H4 (cell line): ENCODE measurements at places on chromosomes 13 and 19.
A peak's percentile ranks its signal among the peaks of the same experiment; 100 is the strongest.

GRCh38 chr19:33392341-33393285 is 19.1 kb downstream of the CEBPG start:
- no peak for DNase-seq

GRCh38 chr13:26964278-26965250 is 204.0 kb upstream of the GPR12 start:
- peak; percentile 56 for DNase-seq

DNA sequence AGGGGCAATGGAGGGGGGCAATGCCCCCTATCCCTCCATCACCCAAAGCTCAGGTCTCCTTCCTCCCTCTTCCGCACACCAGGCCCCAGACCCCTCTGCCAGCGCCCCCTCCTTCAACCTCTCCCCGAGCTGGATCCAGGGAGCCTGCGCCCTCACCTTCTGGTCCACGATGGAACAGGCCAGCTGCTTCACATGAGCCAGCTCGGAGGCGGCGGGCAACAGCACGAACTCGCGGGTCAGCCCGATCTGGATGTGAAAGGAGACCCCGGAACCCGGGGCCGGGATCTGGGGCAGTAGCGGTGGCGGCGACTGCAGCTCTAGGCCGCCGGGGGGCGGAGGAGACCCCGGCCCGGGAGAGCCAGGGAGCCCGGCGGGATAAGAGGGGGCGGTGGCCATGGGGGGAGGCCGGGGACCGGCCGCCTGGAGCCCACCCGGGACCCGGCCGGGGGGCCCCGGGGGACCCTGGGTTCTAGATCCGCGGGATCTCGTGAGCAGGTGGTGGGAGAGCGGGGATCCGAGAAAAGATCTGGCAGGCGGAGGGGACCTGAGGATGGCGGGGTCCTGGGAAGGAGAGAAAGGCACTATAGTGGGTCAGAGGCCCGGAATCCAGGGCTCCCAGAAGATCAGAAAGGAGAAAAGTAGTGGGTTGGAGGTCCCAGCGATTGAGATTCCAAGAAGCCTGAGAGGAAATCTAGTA is 791 bp downstream of the PRKD2 start:
- no peak for DNase-seq

DNA sequence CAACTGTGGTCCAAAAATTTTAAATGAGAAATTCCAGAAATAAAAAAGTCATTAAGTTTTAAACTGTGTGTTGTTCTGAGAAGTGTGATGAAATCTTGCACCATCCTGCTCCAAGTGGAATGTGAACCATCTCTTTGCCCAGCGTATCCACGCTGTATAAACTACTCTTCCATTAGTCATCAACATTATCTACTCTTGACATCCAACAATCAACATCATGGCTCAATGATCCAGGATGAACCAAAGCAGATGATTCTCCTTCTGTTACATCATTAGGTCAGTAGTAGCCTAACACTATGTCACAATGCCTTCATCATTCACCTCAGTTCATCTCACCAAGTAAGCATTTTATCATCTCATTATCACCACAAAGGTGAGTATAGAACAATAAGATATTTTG is 55.3 kb downstream of the SUCLA2 start:
- no peak for DNase-seq

GRCh38 chr13:21573920-21574712 is 29.9 kb downstream of the MICU2 start:
- no peak for DNase-seq

GRCh38 chr19:16625163-16625958 is 2.6 kb downstream of the MED26 start:
- DNase-seq: no peak

DNA sequence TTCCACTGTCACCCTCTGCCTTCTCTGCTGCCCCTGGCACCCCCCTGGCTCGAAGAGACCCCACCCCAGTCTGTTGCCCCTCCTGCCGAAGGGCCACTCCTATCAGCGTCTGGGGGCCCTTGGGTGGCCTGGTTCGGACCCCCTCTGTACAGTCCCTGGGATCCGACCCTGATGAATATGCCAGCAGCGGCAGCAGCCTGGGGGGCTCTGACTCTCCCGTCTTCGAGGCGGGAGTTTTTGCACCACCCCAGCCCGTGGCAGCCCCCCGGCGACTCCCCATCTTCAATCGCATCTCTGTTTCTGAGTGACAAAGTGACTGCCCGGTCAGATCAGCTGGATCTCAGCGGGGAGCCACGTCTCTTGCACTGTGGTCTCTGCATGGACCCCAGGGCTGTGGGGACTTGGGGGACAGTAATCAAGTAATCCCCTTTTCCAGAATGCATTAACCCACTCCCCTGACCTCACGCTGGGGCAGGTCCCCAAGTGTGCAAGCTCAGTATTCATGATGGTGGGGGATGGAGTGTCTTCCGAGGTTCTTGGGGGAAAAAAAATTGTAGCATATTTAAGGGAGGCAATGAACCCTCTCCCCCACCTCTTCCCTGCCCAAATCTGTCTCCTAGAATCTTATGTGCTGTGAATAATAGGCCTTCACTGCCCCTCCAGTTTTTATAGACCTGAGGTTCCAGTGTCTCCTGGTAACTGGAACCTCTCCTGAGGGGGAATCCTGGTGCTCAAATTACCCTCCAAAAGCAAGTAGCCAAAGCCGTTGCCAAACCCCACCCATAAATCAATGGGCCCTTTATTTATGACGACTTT is 2.0 kb downstream of the ZFP36 start:
- DNase-seq: no peak

GRCh38 chr13:38900188-38900587 is 90.4 kb downstream of the STOML3 start:
- DNase-seq: no peak

GRCh38 chr13:51330791-51331190 is 8.7 kb upstream of the SERPINE3 start:
- DNase-seq: peak; percentile 79

GRCh38 chr13:33445476-33445875 is 159.9 kb upstream of the STARD13 start:
- DNase-seq: no peak

DNA sequence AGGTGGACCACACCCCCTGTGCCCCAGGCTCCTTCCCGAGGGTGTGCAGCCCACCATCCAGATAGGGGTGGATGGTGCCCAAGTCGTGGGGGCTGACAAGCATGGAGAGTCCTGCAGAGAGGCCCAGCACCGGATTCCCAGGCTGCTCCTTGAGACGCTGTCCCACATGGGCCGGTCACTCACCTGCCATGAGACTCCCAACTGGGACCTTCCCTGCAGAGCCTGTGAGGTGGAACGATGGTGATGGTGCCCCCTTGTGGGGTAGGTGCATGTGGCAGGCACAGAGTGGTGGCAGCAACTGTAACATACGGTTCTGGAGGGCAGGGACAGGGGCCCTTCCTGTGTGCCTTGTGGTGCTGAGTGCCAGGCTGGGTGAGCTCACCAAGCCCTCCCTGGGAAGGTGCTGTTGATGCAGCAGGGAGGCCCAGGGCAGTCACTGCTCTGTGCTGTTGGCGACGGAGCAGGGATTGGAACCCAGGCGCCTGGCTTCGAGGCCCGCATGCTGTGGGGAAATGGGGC is 33.1 kb downstream of the PPP1R37 start:
- peak; percentile 27 for DNase-seq

- no peak for DNase-seq
These were observed 43.4 kb upstream of the MEDAG start for GRCh38 chr13:30862707-30863106.

- DNase-seq: no peak
These were observed 9.2 kb downstream of the JOSD2 start for GRCh38 chr19:50501568-50502475.

GRCh38 chr13:80239571-80240255 is 101.2 kb downstream of the SPRY2 start:
- DNase-seq: no peak

GRCh38 chr19:50889638-50890037 is 16.4 kb downstream of the KLK2 start:
- DNase-seq: no peak

- no peak for DNase-seq
These were observed 215.1 kb upstream of the MIR17HG start for GRCh38 chr13:91132381-91132780.

DNA sequence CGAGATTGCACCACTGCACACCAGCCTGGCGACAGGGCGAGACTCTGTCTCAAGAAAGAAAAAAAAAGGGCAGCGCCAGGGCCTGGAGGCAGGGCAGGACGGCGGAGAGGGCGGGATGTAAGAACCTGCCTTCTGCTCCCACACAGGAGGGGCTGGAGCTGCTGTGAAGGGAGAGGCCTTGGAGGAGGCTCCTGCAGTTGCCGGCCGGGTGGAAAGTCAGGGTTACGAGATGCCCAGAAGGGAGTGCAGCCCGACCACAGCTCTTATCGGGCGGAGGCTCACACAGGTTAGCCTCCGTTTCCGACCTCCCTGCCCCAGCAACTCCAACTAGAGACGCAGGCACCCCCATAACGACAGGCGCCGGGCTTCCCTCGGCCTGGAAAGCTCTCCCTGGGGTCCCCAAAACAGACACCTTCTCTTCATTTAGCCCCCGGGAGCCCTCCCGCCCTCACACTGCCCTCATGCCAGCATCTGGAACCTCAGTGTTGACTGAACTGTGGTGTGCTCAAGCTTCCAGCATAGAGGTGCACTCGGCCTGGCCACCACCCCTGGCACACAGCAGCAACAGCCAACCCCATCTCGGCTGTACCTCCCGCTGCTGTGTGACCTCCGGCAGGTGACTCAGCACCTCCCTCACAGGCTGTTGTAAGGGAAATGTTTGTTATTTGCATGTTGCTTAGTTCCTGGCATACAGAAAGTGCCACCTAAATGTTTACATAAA is 1.4 kb downstream of the PLPP2 start:
- DNase-seq: peak; percentile 81

- DNase-seq: no peak
These were observed 45.1 kb downstream of the MCF2L start for GRCh38 chr13:113013878-113014751.

GRCh38 chr13:99983499-99984401 is 2.2 kb downstream of the ZIC2 start:
- DNase-seq: no peak

GRCh38 chr13:53064731-53065130 is 36.1 kb downstream of the OLFM4 start:
- DNase-seq: no peak

- DNase-seq: no peak
These were observed 9.8 kb downstream of the GJA3 start for GRCh38 chr13:20151016-20151415.

DNA sequence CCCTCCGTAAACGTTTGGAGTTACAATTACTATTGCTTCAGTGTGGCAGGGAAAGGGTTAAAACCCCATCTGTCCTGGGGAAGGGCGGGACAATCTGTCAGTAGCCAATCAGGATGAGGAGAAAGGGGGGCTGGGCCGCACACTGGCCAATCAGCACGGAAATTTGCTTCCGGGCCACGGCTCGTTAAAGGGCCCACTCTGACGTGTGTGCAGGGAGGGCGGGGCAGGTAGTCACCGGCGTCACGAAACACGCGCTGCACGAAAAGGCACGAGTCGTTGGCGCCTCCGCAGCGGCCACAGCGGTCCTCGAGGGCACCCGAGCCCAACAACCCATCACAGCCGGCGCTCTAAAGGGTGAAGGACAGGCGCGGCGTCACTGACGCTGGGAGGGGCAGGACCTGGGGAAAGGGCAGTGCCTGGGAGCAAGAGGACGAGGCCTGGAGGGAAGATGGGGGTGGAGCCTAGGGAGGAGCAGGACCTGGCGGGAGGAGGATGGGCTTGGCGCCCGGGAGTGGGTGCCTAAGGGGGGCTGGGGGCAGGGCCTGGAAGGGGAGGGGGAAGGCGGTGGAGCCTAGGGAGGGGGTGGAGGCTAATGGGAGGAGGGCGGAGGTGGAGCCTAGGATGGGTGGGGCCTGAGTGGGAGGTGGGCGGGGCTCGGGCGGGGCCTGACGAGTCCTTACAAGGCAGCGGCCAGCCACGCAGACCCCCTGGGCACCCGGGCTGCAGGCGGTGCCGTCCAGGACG is 4.9 kb downstream of the ADAMTSL5 start:
- peak; percentile 72 for DNase-seq

DNA sequence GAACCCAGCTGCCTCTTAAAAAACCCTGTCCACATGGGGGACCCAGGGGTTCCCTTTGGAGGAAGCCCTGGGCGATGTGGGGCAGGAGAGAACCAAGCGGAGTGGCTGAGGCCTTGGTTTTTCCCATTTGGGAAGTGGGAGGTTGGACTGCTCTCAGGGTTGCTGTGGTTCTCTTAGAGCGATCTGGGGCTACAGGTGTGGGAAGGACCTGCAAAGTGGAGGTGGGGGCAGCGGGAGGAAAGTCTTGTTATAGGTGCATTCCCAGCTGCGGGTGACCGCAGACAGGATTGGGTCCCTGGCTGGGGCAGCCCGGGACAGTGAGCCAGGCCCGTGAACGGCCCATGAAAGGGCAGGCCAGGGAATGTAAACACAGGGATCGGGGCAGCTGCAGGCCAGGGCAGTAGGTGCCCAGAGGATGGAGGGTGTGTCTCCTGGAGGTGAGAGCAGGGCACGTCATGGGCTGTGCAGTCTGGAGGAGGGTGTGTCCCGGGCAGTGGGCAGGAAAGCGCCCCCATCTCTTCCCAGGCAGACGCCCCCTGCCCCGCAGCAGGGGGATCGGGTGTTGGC is 814 bp downstream of the SLC25A23 start:
- no peak for DNase-seq

DNA sequence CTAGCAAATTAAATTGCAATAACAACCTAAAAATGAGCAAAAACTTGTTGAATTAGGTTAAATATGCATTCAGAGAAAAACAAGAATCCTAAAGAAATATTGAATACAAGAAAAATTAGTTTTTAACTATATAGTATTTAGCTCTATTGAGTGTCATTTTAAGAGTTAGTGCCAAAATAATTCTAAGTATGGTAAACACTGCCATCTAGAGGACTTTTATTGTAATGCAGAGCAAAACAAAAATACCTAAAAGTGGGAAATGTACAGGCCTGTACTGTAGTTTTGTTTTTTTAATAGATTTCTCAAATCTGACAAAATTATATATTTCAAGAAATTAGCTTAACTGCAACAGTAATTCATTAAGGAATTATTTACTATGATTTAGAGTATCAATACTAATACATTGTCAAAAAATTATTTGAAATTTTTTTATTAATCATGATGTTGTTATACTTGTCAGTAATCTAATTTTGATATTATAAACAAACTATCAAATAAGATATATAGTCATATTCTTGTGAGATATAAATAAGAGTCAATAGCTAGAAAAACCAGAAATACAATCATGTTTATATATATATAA is 8.2 kb upstream of the PCDH9 start:
- DNase-seq: no peak

- DNase-seq: peak; percentile 45
These were observed 7.0 kb upstream of the MYDGF start for GRCh38 chr19:4676955-4677731.

GRCh38 chr19:23822735-23823134 is 64.0 kb upstream of the ZNF681 start:
- DNase-seq: no peak

- DNase-seq: no peak
These were observed 997 bp upstream of the KCNN4 start for GRCh38 chr19:43781630-43782310.

GRCh38 chr13:49664606-49665005 is 26.7 kb downstream of the EBPL start:
- no peak for DNase-seq

GRCh38 chr19:10736916-10737551 is 19.2 kb downstream of the DNM2 start:
- DNase-seq: no peak

GRCh38 chr19:38223617-38224013 is 407 bp downstream of the DPF1 start:
- DNase-seq: no peak

- DNase-seq: no peak
These were observed 50.0 kb upstream of the FARP1 start for GRCh38 chr13:98092888-98093287.
